ENCODE measurements at places on chromosomes 4 and X.

GRCh38 chrX:149825424-149825823 lies 43.7 kb downstream of the MAGEA9 start:
- no peak for DNase-seq

GRCh38 chr4:77432717-77433417 lies 172.8 kb upstream of the CXCL13 start:
- DNase-seq, result no peak

DNA sequence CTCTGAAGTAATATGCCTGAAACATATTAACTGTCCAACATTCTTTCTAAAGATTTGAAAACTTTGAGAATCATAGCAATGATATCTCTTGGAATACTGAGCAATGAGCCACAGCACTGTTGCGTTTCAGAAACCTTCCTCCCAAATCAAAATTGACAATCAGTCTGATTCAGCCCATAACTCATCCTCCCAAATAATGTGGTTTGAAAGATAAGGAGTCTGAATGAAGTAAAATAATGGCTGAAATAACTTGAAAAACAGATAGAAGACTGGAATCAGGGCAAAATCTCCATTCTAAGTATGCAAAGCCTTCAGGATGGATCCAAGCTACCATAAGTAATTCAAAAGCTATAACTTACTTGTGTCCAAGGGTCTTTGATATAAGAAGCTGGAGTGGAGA lies 98.6 kb upstream of the PLS3 start:
- no peak for DNase-seq

DNA sequence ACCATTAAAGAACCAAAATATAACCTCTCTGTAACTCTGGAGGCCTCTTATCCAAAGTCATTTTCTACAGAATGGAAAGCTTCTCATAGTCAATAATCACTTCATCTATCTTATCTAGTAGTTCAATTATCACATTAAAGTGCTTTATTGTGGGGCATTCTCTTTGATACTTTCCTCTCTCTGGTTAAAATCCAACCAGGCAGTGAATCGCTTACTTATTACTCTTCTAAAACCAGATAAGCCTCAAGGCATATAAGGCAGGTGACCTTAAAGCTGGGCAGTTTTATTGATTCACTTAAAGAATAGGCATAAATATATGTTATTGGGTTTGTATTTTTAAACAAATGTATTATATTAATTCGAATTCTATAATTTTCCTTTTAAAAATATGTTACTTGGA lies 2162.1 kb upstream of the TENM3 start:
- DNase-seq, result no peak

DNA sequence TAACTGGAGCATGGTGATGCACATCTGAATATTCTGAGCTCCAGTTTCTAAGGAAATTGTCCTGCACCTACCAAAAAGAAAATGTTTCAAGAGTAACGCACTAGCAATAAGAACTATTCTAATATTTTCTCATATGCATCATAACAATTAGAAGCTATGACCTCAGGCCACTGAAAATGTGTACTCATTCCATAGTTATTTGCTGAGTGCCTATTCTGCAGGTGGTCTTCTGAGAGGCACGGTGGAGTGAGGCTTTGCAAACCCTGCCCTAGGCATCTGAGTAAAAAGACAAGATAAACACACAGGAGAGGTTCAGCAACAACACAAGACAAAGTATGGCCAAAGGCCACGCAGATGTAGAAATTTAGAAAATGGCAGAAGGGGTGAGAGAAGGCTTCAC lies 23.7 kb downstream of the SLC10A6 start:
- no peak for DNase-seq

- DNase-seq, result no peak
Observed at GRCh38 chrX:45840411-45840950, 639.8 kb upstream of the DIPK2B start.

- DNase-seq, result no peak
Observed at GRCh38 chr4:66943112-66943511, 602.2 kb downstream of the CENPC start.

GRCh38 chr4:99868126-99868596 lies 26.1 kb downstream of the LAMTOR3 start:
- DNase-seq, result no peak

GRCh38 chr4:107468812-107469211 lies 251.2 kb downstream of the PAPSS1 start:
- DNase-seq, result no peak

GRCh38 chr4:108331905-108332632 lies 163.3 kb upstream of the LEF1 start:
- DNase-seq, result no peak

- no peak for DNase-seq
Observed at GRCh38 chrX:5236096-5236495, 992.6 kb downstream of the NLGN4X start.

GRCh38 chrX:148290931-148291330 lies 209.5 kb upstream of the AFF2 start:
- DNase-seq, result no peak

DNA sequence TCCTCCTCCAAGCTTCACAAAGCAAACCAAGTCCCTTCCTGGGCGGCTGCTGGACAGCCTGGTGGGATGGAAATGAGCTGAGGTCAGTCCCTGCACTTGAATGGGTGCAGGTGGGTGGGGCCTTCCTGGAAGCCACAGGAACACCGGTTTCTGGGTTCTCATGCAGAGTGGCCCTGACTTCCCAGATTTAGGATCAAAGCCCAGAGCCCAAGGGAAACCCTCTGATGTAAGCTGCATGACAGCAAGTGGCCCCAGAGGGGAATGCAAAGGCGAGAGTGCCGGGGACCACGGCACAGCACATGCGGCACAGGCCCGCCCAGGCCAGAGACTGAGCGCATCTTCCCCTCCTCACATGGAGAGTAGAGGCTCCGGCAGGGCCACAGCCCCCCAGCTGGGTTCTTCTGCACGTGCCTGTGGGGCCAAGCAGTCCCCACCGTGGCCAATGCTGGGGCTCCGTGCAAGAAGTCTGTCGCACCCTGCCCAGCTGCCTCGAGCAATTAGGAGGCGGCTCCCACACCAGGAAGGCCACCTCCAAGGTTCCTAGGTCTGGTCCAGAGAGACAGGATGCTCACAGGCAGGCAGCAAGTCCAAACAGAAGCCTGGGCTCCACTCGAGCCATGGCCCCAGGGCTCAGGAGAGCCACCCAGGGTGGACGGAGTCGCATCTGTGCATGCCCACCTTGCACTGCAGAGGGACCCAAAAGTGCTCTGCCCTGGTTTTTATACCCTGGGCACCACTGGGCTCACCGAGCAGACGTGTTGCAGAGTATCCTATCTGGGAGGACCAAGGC lies 83.0 kb downstream of the HTRA3 start:
- DNase-seq, result no peak

DNA sequence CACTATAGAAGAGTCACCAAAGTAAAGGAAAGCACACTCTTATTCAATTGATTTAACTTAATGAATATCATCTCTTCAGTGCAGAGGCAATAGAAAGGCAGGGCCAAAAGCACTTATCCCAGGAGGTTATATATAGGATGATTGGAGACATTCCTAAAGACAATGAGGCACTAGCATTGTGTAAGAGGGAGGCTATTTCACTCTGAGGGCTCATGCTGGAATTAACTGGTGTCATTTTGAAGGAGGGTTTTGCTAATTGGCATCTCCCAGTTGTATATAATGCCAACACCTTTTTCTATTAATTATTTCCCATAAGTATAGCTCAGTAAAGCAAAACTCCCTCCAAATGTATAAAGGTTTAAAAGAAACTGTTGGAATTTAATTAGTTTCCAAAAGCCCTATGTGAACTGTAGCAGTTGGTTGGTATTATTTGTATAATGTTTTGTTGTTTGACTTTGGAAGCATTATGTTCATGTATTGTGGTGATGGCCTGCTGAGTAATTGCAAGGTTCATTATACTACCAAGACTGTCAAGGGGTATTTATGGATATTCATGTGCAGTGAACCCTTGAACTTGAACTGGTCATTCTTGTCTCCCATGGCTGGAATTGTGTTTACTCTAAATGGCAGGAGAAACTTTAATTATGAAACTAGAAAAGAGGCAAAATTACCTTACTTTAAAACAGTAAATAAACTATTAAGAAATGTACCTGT lies 270.3 kb downstream of the BMPR1B start:
- DNase-seq, result no peak

DNA sequence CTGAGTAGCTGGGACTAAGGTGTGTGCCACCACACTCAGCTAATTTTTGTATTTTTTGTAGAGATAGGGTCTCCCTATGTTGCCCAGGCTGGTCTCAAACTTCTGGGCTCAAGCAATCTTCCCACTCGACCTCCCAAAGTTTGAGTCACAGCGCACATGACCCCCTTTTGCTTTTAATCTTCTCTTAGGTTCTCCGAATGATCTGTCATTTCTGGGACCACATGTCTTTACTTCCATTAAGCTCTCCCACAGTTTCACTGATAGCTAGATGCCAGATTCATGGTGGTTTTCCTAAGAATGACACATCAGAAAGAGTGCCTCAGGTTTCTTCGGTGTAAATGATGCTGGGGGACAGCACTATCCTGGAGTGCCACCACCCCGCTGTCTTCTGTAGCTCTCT lies 17.9 kb downstream of the PRKX start:
- no peak for DNase-seq

- no peak for DNase-seq
Observed at GRCh38 chr4:581181-581580, 5.1 kb upstream of the TMEM271 start.

DNA sequence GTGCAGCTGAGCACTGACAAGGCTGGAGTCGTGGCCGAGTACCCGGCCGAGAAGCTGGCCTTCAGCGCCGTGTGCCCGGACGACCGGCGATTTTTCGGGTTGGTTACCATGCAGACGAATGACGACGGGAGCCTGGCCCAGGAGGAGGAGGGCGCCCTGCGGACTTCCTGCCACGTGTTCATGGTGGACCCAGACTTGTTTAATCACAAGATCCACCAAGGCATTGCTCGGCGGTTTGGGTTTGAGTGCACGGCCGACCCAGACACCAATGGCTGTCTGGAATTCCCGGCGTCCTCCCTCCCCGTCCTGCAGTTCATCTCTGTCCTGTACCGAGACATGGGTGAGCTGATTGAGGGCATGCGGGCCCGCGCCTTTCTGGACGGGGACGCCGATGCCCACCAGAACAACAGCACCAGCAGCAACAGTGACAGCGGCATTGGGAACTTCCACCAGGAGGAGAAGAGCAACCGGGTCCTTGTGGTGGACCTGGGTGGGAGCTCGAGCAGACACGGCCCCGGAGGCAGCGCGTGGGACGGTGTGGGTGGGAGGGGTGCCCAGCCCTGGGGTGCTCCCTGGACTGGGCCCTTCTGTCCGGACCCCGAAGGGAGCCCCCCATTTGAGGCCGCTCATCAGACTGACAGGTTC lies 24.3 kb downstream of the RGS12 start:
- no peak for DNase-seq

DNA sequence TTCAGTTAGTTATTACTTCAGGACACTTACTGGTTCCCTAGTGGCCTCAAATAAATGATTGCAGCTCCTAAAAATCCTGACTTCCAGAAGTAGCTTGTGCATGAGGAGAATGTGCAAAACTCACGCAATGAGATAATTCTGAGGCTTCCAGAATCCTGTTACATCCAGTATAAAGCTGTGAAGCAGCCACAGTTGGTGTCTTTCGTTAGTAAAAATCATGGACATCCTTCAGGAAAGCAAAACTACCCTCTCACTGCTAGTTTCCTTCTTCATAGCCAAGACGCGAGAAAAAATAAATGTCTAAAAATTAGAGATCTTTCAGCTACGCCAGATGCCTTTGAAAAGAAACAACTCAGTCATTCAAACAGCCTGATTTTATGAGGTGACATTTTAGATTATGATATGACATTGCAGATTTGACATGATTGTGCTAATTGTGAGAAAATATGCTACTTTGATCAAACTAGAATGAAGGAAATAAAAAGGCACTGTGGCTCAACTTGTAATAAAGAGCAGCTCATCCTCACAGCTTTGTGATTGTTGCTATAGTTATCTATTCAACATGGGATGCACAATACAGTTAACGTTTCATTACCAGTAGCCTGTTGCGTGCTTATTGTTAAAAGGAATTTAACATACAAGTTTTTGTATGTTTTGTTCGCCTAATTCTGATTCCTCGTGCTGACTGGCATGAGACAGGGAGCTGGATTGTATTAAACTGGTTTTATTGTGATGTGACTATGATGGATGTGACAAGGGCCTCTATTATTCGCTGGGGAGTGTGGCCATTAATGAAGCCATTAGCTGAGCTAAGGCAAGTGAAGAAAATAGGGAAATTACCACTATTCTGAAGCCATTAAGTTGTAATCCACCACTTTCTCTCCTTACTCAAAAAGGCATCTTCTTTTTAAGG lies 40.5 kb downstream of the AFF2 start:
- DNase-seq, result no peak

DNA sequence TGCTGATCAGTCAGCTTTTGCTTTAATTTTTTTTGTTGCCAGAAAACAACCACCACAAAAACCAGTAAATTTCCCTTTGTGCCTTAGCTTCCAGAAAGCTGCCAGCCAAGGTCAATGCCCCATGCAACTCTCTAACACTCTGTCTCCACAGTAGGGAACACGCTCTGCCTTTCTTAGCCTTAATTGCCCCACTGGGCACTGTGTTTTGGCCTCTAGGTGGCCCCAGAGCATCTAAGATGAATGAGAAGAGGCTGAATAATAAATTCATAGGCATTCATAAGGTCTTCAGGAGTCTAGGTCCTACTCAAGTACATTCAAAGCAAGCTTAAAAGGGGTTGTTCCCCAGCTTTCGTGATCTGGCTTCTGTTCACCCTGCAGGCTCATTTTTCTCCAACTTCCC lies 57.7 kb upstream of the PASD1 start:
- no peak for DNase-seq

DNA sequence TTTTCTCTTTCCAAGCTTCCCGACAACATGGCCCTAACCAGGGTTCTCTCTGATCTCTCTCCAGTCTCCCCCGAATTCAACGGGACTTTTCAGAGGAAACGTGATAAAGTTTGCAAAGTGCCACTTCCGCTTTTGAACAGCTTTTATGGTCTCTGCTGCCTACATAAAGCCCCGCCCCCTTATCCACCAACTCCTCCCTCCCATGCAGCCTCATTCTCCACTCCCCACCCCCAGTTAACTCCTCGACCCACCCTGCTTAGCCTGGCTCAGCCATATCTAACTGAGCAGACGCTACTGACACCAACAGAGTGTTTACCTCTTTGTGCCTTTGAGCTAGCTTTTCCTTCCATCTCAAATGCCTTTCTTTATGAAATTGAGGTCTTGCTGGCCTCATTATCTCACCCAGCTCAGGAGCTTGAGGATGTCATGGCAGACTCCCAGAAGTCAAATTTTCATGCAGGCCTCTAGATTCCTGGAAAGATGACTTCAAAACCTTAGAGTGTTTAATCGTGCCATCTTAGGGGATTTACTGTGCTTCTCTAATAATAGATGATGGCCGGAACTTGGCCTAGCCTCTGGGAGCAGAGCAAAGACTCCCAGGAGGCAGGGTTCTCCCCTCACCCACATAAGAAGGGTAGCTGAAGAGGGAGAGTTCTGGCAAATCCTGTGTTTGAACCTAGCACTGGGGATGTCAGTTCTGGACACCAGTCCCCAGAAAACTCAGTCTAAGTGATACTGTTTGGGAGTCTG lies 606.0 kb downstream of the BCOR start:
- no peak for DNase-seq

DNA sequence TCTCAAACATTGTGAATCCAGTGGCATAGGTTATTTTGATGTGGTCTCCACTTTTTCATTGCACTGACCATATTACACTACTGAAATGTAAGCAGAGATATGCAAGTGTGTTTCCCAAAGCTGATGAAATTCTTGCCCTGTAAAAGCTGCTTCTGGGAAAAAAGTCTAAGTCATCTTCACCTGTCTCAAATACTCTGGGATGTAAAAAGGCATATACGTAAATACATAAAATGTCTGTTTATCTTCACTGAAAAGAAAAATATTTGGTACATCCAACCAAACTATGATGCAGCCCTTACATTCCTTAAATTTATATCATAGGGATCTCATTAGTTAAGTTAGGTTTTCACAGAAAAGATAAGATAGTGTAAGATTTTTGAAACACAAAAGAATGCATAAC lies 7.9 kb downstream of the KDR start:
- DNase-seq, result no peak
